ENCODE measurements at places on chromosomes 16 and 17. TPM values are rescaled to one million over a fixed set of nuclear protein-coding genes. Genes with fewer than 3 reads are reported as not detected.

- DNase-seq = no peak
- H3K36me3 ChIP-seq = no peaks in the 10 kb centered on the region
- H3K27ac ChIP-seq = no peak overlapping the region
- no peaks in the 10 kb centered on the region for H3K27me3 ChIP-seq
Measured at GRCh38 chr17:57187391-57187790, 68.9 kb upstream of the MSI2 start.

DNA sequence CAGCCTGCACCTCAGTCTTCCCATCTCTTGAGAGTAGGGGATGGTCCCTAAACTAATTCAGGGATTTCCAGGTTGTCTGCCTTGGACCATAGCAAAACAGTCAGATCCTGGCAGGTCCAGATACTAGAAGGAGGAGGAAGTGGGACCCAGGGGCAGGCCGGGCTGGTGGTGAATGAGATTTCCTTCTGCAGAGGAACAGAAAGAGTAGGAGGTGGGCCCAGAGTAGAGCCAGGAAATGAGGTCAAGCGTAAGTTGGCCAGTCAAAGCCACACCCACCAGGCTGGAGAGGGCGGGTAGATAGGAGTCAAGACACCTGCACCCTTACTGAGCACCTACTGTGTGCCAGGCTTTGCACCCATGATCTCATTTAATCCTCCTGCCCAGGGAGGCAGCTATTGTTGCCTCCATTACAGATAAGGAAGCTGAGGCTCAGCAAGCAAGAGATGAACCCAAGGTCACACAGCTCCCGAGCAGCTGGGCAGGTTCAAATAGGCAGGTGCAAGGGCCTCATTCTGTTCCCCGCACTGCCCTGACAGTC, 2.6 kb downstream of the CDH5 start:
- H3K27me3 ChIP-seq = no peaks in the 10 kb centered on the region
- DNase-seq = no peak
- no peak overlapping the region for H3K4me3 ChIP-seq
- no peaks in the 10 kb centered on the region for H3K36me3 ChIP-seq
- H3K4me1 ChIP-seq = no peaks in the 10 kb centered on the region
- no peak overlapping the region for H3K27ac ChIP-seq

DNA sequence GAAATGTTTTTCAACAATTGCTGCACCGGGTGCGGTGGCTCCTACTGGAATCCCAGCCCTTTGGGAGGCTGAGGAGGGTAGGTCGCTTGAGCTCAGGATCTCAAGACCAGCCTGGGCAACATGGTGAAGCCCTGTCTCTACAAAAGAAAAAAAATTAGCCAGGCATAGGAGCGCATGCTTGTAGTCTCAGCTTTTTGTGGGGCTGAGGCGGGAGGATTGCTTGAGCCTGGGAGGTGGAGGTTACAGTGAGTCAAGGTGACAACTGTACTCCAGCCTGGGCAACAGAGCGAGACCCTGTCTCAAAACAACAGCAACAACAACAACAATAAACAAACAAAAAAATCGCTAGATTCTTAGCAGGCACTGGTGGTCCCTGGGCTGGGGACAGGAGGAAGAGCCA, 28.5 kb downstream of the IL21R start:
- no peak overlapping the region for H3K4me3 ChIP-seq
- DNase-seq = no peak

DNA sequence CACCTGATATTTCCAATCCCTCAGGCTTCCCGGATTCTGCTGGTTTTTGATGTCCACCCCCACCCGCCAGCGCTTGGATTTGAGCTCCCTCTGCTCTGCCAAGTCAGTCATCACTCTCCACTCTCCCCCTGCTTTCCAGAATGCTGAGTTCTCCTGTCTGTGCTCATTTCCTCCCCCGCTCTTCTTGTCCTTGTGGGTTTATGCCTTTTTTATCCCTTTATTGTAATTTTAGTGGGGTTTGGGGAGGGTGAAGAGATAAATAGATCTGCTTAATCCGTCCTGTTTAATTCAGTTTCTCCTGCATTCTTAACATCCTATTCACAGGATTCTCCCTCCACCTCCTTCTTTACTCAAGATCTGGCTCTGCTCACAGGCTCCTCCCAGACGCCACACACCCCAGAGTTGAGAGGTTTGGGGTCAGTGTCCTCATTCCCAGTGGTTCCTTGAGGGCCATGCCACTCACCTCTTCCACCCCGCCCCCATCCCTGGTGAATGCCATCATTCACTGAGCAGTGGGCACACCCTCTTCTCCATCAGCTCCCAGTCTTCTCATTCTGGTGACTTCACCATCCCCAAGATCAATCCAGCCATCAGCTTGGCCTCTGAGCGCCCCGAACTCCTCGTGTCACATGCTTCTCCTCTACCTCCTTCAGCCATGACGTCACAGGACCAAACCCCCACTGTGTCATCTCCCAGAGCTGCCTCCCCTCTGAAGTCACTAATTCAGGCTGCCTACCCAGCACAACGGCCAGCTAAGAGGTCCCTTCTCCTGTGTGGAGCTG, 15.1 kb upstream of the GUCY2D start:
- no peak overlapping the region for H3K4me3 ChIP-seq
- no peaks in the 10 kb centered on the region for H3K36me3 ChIP-seq
- no peak overlapping the region for H3K27ac ChIP-seq
- no peak for DNase-seq

GRCh38 chr17:1216217-1217088, 36.7 kb upstream of the ABR start:
- no peak overlapping the region for H3K4me3 ChIP-seq
- no peaks in the 10 kb centered on the region for H3K4me1 ChIP-seq
- no peak overlapping the region for H3K27ac ChIP-seq

WNT9B gene
- not detected for total RNA-seq

DNA sequence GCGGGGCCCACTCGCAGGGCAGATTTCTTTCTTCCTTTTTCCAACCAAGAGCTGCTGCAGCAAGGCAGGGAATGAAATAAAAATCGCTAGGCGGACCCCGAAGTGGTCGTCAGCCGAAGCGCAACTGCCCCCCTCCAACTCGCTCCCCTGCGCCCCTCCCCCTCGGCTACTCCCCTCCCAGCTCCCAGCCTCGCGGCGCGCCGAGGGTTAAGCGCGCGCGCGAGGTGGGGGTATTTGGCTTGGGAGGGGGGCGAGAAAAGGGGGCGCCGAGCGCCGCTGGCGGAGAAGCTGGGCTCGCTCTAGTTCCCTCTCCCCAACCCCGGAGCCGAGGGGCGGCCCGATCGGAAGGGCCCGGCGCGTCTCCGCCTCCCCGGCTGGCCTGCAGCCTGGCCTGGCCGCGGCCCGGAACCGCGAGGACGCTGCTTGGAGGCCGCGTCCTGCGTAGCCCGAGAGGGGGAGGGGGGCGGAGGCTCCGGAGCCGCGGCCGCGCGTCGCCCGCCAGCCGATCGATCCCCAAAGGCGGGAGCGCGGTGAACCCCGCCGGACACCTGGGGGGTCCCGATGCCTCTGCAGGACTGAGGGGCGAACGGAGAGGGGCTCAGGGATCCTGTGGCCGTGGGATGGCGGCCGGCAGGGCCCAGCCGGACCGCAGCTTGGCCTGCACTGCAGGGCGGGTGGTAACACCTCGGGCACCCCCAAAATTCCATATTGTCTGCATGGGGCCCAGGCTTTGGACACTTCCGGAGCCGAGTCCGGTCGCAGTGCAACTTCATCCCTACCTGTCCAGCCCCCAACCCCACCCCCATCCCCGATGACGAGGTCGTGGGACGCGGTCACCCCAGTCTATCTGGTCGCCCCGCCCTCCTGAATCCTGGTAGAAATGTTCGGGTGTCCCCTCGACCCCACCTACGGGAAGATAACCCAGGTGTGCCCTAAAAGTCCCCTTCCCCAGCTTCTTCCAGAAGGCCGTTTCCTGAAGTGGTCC, 4.9 kb upstream of the CBX4 start:
- peaks cover 25% of the 10 kb centered on the region for H3K4me1 ChIP-seq
- no peak for DNase-seq
- H3K36me3 ChIP-seq = no peaks in the 10 kb centered on the region
- H3K4me3 ChIP-seq = peak overlapping the region; percentile 64
- H3K27me3 ChIP-seq = no peaks in the 10 kb centered on the region
- peak overlapping the region; percentile 76 for H3K27ac ChIP-seq

GRCh38 chr16:78505544-78506366, 406.3 kb downstream of the WWOX start:
- no peak for DNase-seq
- H3K27me3 ChIP-seq = no peaks in the 10 kb centered on the region
- H3K4me3 ChIP-seq = no peak overlapping the region
- H3K27ac ChIP-seq = no peak overlapping the region
- no peaks in the 10 kb centered on the region for H3K36me3 ChIP-seq
- H3K4me1 ChIP-seq = no peaks in the 10 kb centered on the region

ZG16 gene
- not detected for total RNA-seq

GRCh38 chr17:40153603-40154236, 13.4 kb downstream of the CASC3 start:
- H3K36me3 ChIP-seq = peaks cover 10% of the 10 kb centered on the region
- H3K27me3 ChIP-seq = no peaks in the 10 kb centered on the region
- DNase-seq = no peak
- H3K4me3 ChIP-seq = no peak overlapping the region
- no peaks in the 10 kb centered on the region for H3K4me1 ChIP-seq

EVI2A gene
- total RNA-seq = not detected

GRCh38 chr16:80594756-80595155, 54.0 kb downstream of the DYNLRB2 start:
- no peaks in the 10 kb centered on the region for H3K27me3 ChIP-seq
- no peak for DNase-seq
- no peak overlapping the region for H3K4me3 ChIP-seq

TPSD1 gene
- 0.26 TPM for total RNA-seq

CEP112 gene
- total RNA-seq = 9.5 TPM
